HFFc6 (cell line): ENCODE measurements at places on chromosomes 1 and 21. TPM values are rescaled to one million over a fixed set of nuclear protein-coding genes. Genes with fewer than 3 reads are reported as not detected.

GRCh38 chr1:239771550-239771949 is 320.1 kb upstream of the FMN2 start:
- no peak for DNase-seq

The TAF1A gene
- 4.3 and 5.3 TPM in 2 replicates for total RNA-seq

The LRRC71 gene
- total RNA-seq = not detected in 3 replicates

The SLAMF9 gene
- not detected in 3 replicates for total RNA-seq

GRCh38 chr1:218659911-218660677 is 315.0 kb downstream of the TGFB2 start:
- peak; percentile 57 for DNase-seq

The LRRC41 gene
- 93.9 and 98.9 TPM in 2 replicates for total RNA-seq

The ZNF669 gene
- total RNA-seq = 4.7 to 4.9 TPM (median 4.8 TPM) in 3 replicates

DNA sequence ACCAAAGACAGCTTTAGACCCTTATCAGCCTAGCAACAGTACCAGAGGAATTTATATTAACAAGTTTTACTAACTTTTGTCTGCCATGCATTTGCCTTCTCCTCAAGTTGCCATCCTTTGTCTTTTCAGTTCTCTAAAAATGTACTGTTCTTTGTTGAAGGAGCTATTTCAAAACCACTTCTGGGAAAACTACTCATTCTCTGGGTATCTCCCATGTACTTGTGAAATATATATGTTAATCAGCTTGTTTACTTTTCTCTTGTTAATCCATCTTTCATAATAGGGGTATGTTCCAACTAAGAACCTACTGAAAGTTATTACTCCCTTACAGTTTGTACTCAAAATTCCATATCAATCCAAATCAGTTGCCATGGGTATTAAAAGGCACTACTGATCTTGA is 16.3 kb downstream of the DPYD start:
- DNase-seq = no peak

GRCh38 chr1:155188268-155188667 is 14.6 kb downstream of the TRIM46 start:
- no peak for DNase-seq

The HES2 gene
- total RNA-seq = 0.14 to 0.29 TPM in 2 of 3 replicates, not detected in the other

The INSRR gene
- not detected in 3 replicates for total RNA-seq

- DNase-seq = no peak
These were observed 307.0 kb upstream of the NR5A2 start for GRCh38 chr1:199720496-199720895.

GRCh38 chr1:200107004-200107470 is 79.5 kb downstream of the NR5A2 start:
- DNase-seq = no peak

DNA sequence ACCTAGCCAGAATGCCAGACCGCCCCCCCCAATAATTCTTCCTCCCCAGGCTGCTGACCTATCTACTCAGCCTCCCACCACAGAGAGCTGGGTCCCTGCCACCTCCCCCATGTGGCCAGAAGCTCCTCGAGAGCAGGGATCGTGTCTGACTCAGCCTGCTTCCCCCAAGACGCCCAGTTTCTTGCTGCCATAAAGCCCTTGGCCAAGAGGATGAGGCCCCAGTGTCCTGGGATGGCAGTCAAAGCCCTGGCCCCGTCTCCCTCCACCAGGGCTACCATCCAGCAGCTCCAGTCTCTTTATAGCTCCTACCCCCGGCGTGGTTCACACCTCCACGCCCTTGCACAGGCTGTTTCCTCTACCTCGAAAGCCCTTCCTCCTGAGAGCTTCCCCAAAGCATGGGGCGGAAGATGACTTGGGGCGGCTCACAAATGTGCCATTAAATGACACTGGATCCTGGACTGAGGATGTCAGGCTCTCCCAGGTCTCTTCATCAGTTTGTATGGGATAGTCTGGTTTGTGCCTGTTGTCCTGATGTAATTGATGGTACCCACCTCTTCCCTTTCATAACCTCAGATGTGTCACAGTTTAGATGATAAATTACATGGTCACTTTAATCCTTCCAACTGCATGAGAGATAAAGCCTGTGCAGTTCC is 13.2 kb downstream of the ADGRB2 start:
- peak; percentile 65 for DNase-seq

The SOX13 gene
- 10.3 to 11.4 TPM (median 11.0 TPM) in 3 replicates for total RNA-seq

DNA sequence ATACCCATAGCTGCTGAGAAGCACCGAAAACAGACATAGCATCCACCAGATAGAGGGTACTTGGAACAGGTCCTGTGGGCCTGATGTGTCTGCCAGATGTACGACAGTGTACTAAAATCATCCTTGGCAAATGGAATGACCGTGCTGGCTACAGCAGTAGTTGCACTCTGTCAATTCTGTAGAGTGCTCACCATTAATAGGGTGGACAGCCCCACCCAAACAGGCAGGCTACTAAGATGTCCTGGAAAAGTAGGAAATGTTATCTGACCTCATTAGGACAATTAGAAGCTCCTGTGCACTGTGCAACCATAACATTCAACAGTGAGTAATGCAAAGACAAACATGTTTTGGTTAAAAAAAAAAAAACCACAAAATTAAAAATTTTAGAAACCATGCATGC is 106.2 kb downstream of the PTPN14 start:
- DNase-seq = peak; percentile 49

- no peak for DNase-seq
These were observed 40.0 kb downstream of the GPSM2 start for GRCh38 chr1:108916788-108917187.

DNA sequence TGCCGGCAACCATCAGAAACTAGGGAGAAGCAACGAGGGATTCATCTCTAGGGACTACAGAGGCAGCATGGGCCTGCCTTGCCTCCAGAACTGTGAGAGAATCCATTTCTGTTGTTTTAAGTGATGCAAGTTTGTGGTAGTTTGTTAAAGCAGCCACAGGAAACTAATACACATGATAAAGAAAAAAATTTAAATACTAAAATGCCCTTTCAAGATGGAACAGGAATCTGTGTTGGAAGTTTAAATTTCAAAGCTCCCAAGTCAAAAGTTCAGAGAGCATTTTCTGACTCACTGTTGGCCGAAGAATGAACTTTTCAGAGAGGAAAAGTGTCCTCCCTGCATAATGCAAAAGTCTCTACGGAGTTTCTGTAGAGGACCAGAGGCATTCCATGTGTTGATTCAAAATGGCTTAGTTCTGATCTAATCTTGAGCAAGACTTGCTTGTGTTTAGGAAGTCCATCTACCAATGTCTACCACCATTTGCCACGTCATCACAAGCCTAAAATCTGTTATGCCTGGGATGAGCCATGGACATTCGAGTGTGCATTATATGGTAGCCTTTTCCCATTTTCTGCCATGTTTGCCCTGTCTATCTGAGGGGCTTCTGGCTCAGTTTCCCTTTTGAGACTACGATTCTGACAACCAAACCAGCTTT is 22.4 kb upstream of the ARHGAP29 start:
- DNase-seq = no peak

- no peak for DNase-seq
These were observed 2.1 kb downstream of the KHDC4 start for GRCh38 chr1:155932081-155932480.
